ENCODE measurements at places on chromosomes 3 and 15.

GRCh38 chr3:156033428-156033827, 87.0 kb upstream of the KCNAB1 start:
- no peak for DNase-seq

- no peak for DNase-seq
Observed at GRCh38 chr15:94366781-94367180, 135.4 kb downstream of the MCTP2 start.

DNA sequence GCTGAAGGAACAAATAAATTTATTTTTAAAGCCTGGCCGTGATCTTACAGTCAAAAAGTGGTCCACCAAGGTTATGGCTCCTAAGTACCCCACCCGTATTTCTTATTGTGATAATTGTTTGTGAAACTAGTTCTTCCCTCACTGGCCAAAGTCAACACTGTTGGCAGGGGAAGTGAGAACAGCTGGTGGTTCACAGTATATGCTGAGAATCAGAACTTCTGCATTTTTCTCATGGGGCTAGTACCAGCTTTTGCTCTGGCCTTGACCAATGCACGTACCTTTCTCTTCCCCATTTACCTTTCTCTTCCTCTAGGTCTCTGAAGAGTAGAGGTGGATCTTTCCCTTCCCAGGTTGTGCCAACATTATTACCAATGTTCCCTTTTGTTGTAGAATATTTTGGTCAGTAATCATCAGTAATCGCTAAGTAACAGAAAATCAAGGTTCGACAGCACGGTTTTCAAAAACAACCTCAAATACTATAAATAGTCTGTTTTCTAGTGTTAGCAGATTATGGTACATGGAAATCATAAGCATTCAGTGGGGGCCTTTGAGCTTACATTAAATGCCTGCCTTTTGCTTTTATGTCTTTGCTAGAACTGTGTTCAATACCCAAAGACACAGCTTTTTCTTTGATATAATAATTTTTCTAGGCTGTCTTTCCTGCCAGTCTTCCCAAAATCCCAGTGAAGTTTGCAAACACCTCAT, 268.0 kb downstream of the LPP start:
- DNase-seq, result no peak

DNA sequence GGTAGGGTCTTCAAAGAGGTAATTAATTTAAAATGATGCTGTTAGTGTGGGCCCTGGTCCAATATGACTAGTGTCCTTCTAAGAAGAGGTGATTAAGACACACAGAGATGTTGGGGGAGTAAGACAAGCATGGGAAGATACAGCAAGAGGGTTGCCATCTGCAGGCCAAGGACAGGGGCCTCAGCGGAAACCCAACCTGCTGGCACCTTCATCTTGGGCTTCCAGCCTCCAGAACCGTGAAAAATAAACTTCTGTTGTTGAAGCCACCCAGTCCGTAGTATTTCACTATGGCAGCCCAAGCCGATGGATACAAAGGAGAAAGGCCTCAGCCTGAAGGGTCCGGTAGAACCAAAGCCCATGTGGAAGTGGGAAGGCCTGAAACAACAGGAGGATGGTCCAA, 161.7 kb upstream of the UBE2E1 start:
- no peak for DNase-seq

Data from activated naive CD4-positive, alpha-beta T cell (primary cell).